Fibroblast of mammary gland (primary cell): ENCODE measurements at places on chromosomes 2 and 18.

GRCh38 chr2:9782197-9782719 is 61.0 kb upstream of the TAF1B start:
- no peak for DNase-seq

- DNase-seq: peak; percentile 17
These were observed 1.8 kb upstream of the PCARE start for GRCh38 chr2:29075894-29076705.

GRCh38 chr2:241842620-241843211 is 16.0 kb downstream of the PDCD1 start:
- no peak for DNase-seq

DNA sequence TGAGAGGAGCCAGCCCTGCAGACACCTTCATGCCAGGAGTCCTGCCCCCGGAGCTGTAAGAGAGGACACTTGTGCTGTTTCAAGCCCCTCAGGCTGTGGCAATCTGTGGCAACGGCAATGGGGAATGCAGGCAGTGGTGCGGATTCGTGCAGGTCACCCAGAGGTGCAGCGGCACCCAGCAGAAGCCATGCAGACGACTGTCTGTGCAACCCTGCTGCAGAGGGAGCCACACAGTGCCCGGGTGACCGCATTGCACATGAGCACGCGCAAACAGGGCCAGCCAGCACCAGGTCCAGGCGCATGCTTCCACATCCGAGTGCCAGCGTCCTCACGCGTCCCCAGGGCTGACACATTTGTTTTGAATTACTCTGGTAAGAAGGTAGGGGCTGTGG is 84.8 kb upstream of the GPC1 start:
- DNase-seq: no peak

- DNase-seq: peak; percentile 24
These were observed 8.4 kb downstream of the PTMA start for GRCh38 chr2:231716666-231717280.

GRCh38 chr2:39608686-39609441 is 56.9 kb upstream of the TMEM178A start:
- DNase-seq: no peak

DNA sequence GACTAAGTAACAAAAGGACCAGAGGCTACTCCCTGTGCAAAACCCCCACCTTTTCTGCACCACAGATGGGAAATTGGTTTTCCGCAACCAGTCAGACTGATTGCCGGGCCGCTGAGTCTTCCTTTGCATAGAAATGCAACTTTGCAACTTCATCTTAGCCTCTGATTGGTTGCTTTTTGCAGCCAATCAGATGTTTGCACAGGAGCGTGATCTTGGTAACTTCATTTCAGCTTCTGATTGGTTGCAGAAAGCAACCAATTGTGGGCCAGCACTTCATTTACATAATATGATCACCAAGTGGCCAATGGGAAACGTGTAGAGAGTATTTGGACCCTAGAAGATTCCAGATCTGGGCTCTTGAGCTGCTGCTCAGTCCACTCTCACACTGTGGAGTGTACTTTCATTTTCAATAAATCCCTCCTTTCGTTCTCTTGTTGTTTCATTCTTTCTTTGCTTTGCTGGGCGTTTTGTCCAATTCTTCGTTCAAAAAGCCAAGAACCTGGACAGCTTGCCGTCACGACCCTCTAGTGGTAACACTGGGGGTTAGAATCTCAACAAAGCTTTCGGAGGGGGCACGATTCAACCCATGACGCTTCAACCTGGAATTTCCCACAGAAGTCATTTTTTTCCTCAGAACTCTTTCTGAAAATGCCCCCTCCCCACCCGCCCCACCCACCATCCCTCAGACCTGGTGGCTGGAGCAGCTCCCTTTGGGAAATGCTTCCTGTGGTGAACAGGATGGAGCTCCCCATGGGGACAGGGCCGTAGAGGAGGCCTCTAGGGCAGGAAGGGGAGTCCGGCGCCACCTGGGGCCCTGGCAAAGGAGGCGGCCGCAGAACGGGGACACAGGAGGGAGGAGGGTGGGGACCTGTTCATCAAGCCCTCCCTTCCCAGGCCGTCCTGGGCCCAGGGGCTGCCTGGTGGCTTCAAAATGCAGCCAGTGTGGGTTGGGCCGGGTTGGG is 31.8 kb upstream of the KCNF1 start:
- no peak for DNase-seq

- peak; percentile 48 for DNase-seq
These were observed 26.1 kb downstream of the SLC39A10 start for GRCh38 chr2:195683174-195683573.

DNA sequence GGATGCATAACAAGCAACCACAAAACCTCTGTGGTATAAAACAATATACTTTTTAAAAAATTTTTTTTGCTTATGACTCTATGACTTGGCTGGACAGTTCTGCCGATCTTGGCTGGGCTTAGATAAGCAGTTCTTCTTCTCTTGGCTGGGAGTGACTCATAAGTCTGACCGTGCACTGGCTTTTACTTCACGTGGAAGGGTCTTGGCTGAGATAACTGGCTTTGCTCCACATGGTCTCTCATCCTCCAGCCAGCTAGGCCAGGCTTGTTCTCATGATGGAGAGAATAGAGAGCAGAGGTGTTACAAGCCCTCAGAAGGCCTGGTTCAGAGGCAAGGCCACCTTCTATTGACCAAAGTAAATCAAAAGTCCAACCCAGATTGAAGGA is 178.9 kb upstream of the SERPINE2 start:
- DNase-seq: peak; percentile 96

GRCh38 chr2:109148991-109149645 is 20.1 kb downstream of the SH3RF3 start:
- DNase-seq: no peak

DNA sequence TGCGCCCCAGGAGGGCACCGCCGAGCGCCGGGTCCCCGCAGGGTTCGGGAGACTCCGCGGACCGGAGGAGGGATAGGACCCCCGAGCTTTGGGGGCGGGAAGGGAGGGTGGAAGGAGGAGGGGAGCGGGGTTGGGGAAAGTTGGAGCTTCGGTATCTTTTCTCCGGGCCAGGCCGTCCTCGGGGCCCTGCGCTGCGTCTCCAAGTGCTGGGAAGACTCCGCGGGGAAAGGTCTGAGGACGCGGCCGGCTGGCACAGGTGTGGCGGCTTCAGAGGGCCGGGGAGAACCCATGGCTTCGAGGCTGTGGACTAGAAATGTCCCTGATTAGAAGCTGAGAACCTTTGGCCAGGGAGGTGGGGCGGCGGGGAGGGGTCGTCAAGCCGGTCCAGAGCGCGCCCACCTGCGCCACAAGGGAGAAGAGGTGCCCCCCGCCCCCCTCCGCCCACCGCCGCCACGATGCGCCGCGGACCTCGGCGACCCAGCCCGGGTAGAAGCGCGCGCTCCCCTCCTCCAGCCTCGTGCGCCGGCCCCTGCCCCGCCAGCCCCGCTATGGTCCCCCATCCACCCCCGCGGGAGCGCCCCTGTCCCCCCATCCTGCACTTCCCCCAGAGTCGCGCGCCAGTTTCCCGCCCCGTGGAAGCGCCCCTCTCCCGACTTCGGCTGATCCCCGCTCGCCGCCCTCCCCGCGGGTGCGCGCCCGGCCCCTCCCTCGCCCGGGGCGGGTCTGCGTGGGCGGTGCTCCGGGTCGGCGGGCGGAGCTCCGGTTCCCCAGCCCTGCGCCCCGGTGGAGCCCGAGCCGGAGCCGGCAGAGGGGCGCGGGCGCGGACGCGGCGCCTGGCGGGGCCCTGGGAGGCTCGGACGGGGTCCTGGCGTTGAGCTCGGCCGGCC is at the start of gene SNTG2:
Gene SNTG2, plus strand, starts transcription at position 770 of the 887 bp plus-strand sequence. CDS start 148 bp downstream, outside the sequence.
- DNase-seq: no peak

DNA sequence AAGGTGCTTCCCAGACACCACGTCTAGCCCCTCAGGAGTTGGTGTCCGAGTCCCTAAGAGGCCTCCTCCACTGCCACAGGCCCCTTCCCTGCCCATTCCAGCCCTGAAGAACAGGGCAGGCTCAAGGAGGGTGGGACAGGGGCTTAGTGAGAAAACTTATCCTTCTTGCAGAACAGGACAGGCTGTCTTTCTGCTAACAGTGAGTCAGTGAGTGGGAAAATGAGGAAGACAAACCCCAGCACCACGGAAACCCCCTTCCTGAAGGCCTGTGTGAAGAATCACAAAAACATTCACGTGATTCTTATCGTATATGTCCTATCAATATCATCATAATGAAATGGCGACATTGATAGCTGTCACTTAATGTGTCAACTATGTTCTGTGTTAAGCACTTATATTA is 9.8 kb downstream of the FZD7 start:
- no peak for DNase-seq

GRCh38 chr2:168703926-168704325 is 98.5 kb upstream of the NOSTRIN start:
- no peak for DNase-seq

GRCh38 chr18:8529609-8530008 is 79.6 kb upstream of the RAB12 start:
- DNase-seq: no peak

DNA sequence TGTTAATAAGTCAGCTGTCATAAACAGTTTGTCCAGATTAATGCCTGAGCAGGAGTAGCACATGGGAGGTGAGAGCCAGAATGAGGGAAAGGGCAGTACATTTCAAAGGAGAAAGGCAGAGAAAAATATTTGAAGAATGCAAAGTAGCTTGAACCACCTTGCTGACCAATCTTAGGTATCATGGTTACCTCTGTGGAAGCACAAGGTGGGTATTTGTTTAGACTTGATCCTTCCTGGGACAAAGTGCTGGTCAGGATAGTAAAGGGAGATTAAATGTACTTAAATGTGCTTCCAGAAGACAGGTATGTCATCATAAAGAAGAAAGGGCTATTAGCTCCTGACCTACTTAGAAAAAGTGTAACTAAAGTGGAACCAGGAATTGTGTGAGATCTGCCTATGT is 105.0 kb downstream of the LRRTM1 start:
- DNase-seq: no peak

DNA sequence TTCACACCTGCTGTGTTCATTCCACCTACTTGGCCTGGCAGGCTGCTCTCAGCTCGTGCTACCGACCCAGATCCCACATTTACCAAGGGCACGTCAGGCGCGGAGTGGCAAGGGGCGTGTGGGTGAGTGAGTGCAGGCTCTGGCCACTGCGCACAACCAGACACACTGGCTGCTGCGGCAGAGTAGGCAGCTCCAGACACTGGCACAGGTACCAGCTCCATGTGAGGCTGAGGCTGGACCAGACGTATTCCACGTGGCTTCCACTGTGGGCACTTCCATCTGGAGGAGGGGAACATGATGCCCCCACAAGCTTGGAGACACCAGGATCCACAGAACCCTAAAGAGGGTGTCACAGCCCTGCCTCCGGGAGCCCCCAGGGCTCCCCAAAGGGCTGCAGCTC is 74.6 kb upstream of the ZNF804A start:
- no peak for DNase-seq

GRCh38 chr2:73907840-73908452 is 15.1 kb downstream of the ACTG2 start:
- peak; percentile 45 for DNase-seq

GRCh38 chr18:7023063-7023580 is 94.5 kb downstream of the LAMA1 start:
- no peak for DNase-seq

DNA sequence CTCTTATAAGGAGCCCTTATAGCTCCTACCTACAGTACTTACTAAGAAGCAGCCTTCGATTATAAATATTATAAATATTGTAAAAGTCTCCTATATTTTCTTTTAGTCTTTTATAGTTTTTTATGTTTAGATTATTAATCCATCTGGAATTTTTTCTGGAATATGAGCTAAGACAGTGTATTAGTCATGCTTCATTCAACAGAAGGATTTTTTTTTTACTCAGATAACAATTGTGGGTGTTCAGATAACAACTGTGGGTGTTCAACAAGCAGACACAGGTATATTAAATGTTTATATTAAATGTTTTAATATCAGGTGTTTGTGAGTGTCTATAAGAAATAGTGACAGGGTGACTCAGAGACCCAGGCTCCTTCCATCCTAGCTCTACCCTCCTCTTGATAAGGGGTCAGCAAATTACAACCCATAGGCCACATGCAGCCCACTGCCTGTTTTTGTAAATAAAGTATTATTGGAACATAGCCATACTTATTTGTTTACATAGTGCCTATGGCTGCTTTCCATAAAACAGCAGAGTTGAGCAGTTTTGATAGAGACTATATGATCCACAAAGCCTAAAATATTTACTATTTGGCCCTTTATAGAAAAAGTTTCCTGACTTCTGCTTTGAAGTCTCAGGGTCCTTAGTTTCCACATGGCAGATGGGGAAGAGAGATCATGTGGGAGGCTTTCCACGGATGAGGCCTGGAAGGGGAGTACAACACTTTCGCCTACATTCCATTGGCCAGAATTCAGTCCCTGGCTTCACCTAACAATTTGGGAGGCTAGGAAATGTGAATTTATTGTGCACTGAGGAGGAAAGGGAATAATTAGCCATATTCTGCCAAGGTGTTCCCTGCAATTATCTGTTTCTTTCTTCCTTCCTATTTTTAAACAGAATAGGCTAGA is 4.3 kb upstream of the SPATS2L start:
- DNase-seq: peak; percentile 32

GRCh38 chr18:5543773-5544389 is at the start of gene EPB41L3:
EPB41L3 (minus strand) TSS chr18:5543997; CDS start chr18:5489183, 54,814 bp downstream.
- DNase-seq: peak; percentile 16

DNA sequence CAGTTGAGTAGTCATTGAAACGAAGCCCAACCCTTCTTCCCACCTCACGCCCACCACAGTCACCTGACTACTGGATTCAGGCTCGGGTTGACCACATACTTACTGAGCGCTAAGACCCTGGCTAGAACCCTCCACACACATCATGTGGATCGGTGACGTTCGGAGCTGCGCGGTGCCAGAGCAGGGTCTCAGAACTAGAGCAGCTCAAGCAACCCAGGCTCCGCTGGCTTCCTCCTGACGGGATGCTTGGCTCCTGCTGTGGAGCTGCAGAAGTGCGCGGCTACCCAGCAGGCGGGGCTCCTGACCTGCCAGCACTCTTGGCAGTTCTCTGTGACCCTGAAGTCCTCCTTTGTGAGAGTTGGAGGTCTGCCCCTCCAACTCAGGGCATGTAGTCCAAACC is 90.6 kb upstream of the MBOAT2 start:
- DNase-seq: no peak

DNA sequence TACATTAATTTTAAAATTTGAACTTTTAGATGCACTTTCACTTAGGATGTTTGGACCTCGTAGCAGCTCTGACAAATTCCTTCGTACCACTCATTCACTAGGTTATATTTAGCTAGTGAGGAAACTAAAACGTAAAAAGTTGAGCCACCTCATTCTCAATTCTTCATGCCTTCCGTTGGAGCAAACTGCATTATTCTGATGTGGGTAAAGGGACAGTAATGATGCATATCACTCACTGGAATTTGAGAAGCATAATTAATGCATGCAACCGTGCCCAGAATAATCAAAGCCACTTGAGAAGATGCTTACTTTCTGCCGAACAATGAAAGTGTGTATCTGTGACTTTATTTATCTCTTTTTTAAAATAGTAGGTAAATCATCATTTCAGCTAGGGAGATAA is 2.2 kb downstream of the CNOT9 start:
- DNase-seq: peak; percentile 55

GRCh38 chr2:143716522-143716921 is 587.3 kb downstream of the ARHGAP15 start:
- DNase-seq: no peak

GRCh38 chr2:137842430-137842829 is 121.8 kb upstream of the HNMT start:
- no peak for DNase-seq

GRCh38 chr2:150030436-150031190 is 443.0 kb upstream of the MMADHC start:
- no peak for DNase-seq
